Stimulated activated CD8-positive, alpha-beta memory T cell treated with anti-CD3 and anti-CD28 coated beads, Interleukin-4, amount 100 ng/mL, for 1 hour (primary cell): ENCODE measurements at places on chromosomes 4 and X.

DNA sequence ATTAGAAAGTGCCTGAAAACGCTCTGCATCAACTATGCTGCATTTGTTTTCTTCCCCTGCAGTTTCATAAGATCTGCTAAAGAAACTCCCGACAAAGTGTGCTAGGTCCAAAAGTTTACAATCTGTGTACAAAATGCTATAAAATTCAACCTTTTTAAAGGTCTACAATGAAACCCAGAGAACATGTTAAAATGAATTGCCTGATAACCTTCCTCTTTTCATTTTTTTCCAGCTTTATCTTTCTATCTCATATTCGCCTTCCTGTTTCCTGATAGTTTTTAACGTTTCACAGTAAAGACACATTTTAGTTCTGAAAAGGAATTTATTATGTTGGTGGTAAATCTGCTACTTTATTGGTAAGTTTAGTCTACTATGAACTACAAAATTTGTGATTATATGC, 9.5 kb upstream of the HPGDS start:
- no peak for DNase-seq

DNA sequence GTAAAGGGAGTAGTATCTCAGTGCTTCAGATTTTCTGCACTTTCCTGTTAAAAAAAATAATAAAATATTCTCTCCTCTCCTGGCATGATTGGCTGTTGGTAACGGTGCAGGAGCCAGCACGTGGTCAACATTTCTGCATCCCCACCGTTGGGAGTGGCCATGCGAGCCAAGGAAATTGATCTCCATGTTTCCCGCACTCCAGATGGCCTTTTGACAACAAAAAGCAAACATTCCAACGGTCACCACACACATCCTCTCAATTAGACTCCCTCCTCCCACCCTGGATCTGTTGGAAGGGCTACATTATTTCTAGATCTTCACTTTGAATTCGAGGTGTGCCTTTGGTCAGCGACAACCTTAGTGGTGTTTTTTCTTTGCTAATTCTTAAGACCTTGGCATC, 45.0 kb downstream of the STK32B start:
- no peak for DNase-seq

- no peak for DNase-seq
Observed at GRCh38 chr4:85760511-85760910, 285.6 kb downstream of the ARHGAP24 start.

- DNase-seq, result no peak
Observed at GRCh38 chr4:121100093-121100775, 27.9 kb upstream of the NDNF start.

- no peak for DNase-seq
Observed at GRCh38 chr4:128913228-128913627, 103.7 kb downstream of the JADE1 start.

DNA sequence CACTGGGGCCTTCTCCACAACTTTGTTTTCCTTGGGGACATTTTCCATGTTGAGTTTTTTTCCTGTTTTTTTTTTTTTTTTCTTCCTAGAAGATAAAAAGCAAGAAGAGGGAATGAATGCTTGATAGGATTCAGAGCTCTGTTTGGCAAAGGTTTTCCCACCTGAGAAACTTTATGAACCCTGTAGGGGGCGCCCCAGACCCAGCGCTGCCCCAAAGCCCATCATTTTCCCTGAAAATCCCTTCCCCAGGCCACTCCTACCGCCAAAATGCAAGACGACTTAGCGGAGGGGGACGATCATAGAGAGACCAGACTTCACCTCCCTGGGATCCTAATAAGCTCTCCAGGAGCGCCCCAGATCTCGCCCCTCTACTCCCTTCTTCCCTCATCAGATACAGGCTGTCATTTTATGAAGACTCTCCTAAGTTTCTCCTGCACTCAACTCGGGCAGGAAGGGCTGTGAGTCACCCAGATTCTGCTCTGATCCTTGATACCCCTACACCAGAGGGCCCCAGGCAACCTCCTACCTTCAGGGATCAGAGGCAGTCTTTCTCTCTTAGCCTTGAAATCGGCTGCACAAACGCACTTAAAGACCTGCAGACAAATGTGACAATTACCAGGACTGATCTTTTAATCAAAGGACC, 1.4 kb downstream of the BEX5 start:
- no peak for DNase-seq

GRCh38 chr4:55993994-55994663, 45.4 kb downstream of the CEP135 start:
- DNase-seq, result no peak

DNA sequence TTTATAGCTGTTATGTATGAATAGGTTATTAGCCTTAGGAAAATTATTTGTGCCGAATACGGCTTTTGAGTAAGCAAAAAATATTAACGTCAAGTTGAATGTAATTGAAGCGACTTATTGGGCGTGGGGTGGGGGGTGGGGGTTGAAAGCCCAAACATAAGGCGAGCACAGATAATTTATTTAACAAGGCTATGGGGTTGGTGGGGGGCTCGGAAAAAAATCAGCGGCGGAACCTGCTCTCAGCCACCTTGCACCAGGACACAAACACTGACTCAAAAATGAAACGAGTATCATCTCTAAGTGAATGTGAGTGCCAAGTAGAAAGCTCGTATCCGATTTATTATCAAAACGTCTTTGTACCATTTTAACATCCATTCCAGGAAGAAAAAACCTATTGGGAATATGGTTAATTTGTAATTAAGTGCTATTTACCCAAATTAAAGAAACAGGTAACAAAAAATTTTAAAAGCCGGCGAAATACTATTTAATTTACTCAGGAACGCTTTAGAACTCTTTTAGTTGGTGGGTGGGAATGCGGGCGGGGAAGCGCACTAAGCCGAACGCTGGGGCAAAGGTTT, 902 bp upstream of the LARP1B start:
- DNase-seq, result no peak

DNA sequence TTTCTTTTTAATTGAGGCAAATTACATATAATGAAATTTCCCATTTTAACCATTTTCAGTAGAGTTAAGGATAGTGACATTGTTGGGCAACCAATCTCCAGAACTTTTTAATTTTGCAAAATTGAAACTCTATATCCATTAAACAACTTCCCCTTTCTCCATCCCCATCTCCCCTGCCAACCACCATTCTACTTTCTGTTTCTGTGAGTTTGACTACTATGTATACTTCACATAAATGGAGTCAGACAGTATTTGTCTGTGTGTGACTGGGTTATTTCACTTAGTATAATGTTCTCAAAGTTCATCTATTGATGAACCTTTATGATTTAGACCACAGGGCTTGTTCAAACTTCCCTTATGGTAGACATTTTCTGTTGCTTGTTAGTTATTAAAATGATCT, 364.5 kb upstream of the MAD2L1 start:
- no peak for DNase-seq

- DNase-seq, result no peak
Observed at GRCh38 chr4:150007512-150007911, 70.7 kb upstream of the DCLK2 start.

DNA sequence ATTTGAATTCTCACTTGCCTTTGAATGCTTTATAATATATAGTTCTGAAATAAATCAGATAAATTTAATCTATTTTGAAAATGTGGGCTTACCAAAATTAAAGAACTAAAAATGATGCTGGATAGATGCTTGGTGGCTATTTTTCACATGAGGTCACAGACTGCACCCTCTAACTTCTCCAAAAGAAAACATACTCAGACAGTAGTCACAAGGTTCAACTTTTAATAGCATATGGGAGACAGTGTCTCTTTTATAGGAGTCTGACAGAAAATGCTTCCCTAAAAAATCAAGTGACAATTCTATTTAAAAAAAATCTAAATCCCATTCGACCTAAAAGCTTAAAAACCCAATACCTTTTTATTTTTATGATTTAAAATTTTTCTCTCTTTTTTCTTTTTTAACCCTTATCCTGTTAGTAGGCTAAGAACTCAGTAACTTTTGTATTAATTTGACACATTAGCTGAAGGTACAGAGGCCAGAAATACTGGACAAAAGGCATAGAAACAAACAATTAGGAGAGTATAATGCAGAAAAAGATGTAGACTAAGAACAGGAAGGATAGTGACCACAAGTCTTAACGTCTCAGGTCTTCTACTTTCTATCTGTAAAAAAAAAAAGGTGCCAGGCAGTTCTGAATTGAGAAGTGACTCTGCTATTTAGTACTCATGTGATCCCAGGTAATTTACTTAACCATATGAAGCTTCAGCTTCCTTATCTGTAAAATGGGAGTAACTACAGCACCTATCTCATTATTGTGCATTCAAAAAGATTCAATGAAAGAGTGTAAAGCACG, 7.6 kb downstream of the TIGD4 start:
- DNase-seq, result no peak

GRCh38 chrX:1500701-1501624, 36.0 kb downstream of the P2RY8 start:
- no peak for DNase-seq

DNA sequence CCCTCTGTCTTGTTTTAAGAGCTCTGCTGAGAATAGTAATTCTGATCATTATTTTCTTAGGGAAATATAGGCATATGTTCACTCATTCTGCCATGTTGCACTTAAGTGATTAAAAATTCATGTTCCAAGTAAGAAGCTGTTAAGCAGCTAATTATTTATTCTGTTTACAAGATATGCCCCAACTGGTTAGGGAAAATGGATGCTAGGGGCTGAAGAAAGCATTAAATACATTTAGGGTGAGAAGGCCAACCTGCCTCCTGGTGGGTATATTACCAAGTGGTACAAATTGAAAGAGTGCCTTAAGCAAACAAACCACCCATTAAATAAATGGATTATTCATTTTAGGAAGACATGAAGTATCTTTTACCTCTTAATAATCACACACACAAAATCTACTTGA, 392.6 kb upstream of the EPHA5 start:
- no peak for DNase-seq

DNA sequence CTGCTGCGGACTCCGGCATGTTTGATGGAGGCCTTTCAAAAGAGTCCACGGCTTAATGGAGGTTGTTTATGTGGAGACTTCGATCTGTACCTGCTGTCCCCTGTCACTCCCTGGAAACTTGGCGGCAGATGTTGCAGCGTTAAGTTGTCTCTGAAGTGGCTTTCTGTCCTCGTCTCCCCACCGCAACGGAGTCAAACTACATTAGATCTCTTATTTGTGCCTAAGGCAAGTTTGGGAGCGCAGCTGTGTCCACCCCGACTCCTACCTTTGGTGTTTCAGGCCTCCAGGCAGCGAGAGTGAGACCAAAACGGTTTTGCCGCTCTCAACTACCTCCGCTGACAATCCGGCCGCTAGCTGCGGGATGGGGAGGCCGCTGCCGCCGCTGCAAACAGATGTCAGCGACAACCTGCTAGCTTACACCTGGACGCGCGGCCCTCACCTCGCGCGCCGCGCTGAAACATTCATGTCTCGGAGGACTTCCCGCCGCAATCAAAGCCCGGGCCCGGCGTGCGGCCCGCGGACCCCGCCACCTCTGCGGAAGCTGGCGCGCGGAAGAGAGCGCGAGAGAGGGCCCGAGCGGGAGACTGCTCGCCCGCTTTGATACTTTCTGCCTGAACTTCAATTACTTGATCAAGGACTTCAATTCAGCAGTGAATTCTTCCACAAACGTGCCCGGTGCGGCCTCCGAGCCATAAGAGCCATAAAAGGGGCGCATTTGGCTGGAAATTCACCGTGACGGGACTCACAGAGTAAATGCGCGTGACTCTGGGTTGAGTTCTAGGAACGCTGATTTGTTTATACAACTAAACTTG, 108.4 kb downstream of the ANTXR2 start:
- DNase-seq, result no peak

GRCh38 chr4:156196722-156197121, 243.1 kb upstream of the CTSO start:
- no peak for DNase-seq

- DNase-seq, result no peak
Observed at GRCh38 chr4:24489870-24490269, 94.5 kb downstream of the DHX15 start.

GRCh38 chr4:153652051-153652784, 31.9 kb upstream of the TLR2 start:
- DNase-seq, result no peak

- no peak for DNase-seq
Observed at GRCh38 chrX:53253293-53254020, 27.9 kb downstream of the IQSEC2 start.

DNA sequence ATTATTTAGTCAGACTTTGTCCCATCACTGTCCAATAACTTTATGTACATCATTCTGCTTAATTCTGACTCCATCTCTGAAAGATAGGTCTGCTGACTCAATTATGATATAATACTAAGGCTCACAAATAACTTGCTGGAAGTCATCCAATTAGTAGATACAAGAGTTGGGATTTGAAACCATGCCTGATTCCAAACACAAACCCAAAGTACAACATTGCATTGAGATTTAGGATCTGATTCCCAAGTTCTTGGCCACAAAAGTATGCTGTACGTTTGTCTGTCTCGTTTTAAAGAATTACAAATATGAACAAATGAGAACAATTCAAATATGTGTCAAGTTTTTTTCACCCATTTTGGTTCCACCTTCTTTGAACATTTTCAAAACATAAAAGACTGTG, 108.8 kb downstream of the AMELX start:
- DNase-seq, result no peak

DNA sequence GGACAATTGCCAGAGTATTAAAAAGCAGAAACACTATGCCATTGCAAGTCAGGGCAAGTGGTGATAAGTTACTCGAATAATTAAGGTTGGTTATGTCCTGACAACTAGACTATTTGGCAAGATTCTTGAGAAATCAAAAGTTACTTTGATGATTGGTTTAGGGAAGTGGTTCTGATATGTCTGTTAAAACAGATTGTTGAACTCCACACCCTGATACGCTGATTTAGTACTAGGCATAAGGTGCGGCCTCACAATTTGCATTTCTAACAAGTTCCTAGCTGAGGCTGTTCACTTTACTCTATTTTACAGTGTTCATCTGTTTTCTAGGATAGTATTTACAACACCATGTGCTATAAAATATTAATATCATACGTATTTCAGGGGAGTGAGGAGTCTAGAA, 12.5 kb downstream of the GABRA4 start:
- DNase-seq, result no peak

- no peak for DNase-seq
Observed at GRCh38 chr4:42778349-42778748, 114.2 kb upstream of the GRXCR1 start.

GRCh38 chr4:81698538-81699296, 227.0 kb upstream of the RASGEF1B start:
- DNase-seq, result no peak

DNA sequence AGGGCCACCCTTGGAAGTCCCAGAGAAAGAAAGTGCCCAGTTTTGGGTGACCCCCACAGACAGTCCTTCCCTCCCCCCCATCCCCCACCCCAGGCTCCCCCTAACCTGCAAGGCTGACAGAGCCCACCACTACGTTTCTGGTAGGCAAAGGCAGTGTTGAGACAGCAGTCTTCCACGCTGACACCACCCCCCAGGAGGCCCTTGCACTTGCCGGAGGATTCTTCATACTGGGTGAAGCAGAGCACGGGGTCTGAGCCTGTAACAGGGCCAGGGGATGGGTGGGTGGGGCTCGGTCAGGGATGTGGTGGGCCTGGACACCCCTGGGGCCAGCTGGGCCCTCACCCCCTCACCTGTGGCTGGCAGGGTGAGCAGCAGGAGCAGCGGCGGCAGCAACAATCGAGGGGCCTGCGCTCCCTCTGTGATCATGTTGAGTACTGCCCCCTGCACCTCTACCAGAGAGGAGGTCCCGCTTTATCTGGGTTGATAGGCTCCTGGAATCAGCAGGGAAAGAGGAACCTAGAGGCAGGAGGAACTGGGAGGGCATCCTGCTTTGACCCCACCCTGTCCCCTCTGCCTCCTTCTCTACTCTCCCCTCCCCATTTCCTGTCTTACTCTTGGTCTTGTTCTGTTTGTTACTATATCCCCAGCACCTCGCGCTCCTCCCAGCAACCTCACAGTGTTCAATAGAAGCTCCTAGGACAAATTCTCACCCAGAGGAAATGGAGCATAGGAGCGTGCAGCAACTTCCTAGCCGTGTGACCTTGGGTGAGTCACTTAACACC, at the start of gene CFP:
TSS of gene CFP (minus strand) at position 512 of the 782 bp plus-strand sequence. CDS start at position 426, 86 bp downstream.
- DNase-seq, result no peak
